ENCODE measurements at places on chromosomes 2 and 18.

DNA sequence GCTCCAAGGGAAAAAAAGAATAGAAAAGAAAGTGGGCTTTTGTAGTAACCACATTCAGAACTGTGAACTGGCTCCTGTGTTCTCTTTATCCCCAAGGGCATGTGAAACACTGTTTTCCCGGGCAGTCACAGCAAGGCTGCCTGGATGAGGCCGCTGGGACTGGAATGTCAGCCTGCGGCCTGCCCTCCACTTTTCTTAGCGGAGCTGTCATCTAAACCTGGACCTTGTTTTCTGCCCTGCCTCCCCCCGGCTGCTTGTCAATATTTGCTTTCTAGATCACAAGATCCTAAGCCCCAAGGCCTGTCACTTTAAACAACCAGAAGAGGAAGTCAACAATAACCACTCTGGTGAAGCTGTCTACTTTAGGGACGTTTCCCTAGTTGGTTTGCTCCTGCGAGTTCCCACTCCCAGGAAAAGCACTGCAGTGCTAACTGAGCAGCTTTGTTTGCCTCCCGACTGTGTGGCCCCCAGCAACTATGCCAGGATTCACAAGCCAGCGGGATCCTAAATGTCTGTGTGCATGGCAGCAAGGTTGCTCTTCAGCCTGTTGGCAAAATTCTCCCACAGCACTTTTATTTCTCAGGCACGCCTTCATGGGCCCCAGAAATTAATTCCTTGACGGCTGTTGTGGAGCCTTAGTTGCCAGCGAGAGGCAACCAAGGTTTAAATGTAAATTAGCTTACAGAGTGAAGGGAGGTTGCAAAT lies 30.6 kb downstream of the SOWAHC start:
- DNase-seq: no peak

DNA sequence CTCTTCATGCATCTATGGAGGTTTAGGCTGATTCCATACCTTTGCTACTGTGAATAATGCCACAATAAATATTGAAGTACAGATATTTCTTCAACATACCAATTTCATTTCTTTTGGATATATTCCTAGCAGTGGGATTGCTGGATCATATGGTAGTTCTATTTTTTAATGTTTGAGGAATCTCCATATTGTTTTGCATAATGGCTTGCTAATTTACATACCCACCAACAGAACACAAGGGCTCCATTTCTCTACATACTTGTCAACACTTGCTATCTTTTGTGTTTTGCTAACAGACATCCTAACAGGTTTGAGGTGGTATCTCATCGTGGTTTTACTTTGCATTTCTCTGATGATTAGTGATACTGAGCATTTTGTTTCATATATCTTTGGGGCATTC lies 253.2 kb downstream of the ZNF804A start:
- DNase-seq: no peak

GRCh38 chr2:128198656-128199055 lies 107.7 kb downstream of the UGGT1 start:
- no peak for DNase-seq

DNA sequence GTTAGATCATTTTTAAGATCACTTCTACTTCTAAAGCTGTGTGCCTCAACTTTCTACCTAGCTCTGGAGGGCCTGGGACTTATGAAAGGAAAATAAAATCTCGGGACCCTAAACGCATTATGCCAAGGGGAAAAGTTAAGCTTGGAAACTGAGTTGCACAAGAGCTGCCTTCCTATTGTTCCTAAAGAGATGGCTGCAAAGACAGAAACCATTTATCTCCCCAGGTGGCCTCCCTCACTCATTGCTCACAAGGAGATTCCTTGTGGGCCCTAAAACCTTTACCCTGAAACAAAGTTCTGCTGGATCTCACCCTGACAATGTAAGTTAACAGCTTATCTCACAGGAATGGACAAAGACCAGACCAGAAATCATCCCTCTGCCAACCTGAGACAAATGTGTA lies 26.8 kb downstream of the TUBB6 start:
- no peak for DNase-seq

GRCh38 chr2:22020091-22020742 lies 896.4 kb downstream of the TDRD15 start:
- no peak for DNase-seq

- DNase-seq: no peak
Measured at GRCh38 chr2:199764273-199764800, 86.7 kb downstream of the FTCDNL1 start.

DNA sequence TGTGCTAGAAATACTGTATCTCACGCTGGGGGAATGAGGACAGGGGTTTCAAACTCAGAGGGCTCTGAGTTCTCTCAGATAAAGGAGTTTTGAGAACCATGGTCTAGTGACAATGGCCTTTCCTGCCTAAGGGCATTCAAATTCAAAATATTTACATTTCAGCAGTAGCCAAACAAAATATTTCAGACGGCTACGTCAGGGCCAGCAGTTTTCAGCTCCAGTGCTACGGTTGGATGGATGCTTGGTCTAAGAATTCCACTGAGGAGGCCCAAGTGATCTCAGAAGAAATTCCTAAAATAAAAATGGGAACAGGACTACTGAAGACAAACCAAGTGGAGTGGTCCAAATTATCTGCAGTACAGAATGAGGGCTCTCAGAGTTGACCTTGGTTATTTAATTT lies 41.1 kb upstream of the SCG2 start:
- no peak for DNase-seq

DNA sequence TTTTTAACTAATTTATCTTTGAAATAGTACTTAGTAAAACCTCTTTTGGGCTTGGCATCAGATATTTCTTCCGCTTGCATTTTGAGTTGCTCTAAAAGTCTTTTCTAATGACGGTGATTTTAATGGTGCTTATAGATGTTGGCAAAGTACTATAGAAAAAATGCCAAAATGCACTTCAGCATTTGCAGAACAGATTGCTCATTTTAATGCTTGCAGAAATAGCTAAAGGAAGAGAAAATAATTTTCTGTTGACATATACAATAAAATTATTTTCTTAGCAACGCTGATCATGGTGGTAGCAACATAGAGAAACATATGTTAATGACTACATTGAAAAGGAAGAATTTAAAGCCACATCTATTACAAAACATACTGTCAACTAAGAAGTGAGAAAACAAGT lies 170.7 kb downstream of the STK39 start:
- no peak for DNase-seq

Data from H54 (cell line).